ENCODE measurements at places on chromosomes 3 and 15.

DNA sequence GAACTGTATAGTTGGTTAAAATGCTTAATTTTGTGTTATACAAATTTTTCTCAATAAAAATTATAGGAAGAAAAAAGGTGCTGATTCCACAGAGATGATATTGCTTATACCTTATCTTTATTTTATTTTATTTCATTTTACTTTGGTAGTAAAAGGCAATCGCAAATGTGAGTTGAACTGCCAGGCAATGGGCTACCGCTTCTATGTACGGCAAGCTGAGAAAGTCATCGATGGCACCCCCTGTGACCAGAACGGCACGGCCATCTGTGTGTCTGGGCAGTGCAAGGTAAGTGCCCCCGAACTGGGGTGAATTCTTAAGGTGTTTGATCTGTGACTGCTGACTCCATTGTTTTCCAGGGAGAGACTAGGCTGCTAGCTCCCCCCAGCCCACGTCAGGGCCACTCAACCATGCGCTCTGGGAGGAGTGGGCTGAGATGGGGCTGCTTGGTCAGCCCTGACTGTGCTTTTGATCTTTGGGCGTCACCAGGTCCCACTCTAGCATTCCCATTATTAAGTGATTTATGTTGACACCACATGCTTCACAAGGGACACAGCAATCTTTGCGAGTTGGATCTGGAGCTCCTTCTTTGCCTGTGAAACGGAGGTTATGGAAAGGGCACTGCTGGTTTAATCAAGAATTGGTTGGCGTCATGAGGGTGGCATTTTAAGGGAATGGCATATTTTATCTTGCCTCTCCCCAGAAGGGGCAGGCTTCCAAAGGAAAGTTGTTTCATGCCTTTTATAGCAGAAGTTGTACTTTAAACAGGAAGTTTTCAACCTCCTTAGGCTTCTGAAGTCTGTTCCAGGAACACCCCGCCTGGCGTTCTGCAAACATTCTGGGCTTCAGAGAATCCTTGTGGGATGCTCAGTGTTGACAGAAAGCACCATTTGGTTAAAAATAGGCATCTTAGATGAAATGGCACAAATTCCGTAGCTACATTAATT lies 296.5 kb downstream of the THSD4 start:
- DNase-seq: no peak

- no peak for DNase-seq
Measured at GRCh38 chr15:77533578-77534430, 98.9 kb downstream of the LINGO1 start.

DNA sequence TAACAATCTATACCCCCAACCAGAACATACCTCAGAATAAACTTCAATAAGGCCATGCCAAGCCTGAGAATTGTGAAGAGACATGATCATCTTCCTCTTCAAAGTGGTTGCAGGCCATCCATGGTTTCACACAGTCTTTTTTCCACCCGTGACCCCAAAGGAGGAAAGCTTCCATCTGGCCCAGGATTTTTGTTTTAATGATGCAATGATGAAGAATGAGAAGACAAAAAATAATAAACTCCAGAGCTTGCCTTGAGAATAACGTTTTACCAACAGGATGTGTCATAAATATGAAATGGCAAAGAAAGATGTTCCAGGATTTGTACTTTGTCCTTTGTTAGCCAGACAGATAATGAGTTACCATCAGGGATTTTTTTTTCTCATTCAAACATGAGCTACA lies 201.9 kb downstream of the WNT5A start:
- DNase-seq: no peak

GRCh38 chr3:124467980-124468902 lies 262.0 kb upstream of the UMPS start:
- peak; percentile 56 for DNase-seq

GRCh38 chr15:26670116-26670515 lies 102.8 kb downstream of the GABRB3 start:
- DNase-seq: no peak

DNA sequence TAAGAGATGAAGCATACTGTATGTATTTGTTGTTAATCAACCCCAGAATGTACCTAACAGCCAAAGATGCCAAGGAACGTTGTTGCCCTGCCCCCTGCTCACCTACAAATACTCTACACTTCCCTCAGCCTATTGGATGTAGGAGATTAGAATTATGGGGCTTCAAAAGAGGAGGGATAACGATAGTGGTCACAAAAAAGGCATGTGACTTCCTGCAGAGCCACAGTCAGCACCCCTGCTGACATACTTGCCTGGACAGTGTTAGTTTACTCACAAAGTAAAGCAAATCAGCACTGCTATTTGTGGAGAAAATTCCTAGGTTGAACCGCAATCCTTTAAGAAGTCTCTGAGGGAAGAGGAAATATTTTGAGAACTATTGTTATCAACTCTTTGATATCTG lies 37.9 kb downstream of the PARP15 start:
- DNase-seq: no peak

DNA sequence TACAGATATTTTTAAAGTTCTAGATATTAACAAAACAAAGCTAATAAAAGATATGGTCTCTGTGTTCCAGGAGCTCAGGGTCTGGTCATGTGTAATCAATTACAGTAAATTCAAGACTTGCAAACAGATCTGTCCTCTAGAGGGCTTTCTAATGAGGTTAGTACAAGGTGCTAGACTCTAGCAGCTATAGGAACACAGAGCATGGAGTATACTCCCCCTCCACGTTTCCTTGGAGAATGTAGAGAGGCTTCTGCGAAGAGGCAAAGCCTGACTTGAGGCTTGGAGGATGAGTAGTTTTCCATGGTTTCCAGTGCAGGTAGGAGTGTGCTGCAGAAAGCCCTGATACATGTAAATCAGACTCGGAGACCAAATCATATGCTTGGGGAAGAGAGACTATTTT lies 32.7 kb upstream of the DLG1 start:
- peak; percentile 23 for DNase-seq

DNA sequence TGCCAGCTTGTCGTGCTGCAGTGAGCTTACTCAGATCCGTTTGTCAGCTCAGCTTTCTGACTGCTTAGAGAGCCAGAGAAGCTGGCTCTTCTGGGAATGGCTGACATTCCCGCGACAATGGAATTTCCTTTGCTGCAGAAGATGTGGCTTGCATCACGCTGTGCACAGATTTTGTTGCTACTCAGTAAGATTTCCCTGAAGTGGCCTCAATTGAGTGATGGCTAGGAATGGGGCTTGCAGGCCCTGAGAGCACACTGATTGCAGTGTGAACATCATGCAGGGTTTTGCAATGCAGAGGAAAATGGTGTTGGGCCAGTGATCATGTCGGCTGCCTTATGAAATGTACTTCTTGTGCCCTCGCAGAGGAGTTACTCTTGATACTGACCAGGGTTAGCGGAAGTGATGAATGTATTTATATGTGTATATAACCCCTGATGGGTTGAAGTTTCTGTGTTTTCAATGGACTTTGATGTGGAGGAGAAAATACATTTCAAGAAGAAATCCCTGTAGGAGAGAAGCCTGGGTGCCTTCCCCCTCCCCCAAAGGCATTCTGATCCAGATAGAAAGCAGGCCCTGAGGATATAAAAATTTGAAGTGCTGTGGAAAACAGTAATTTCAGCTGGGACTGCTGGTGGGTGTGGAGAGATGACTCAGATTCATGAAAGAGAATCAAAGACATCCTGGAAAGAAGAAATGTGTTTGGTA lies 102.5 kb upstream of the PDZRN3 start:
- DNase-seq: peak; percentile 96

GRCh38 chr3:107117922-107118536 lies 259.2 kb upstream of the CCDC54 start:
- DNase-seq: peak; percentile 90

DNA sequence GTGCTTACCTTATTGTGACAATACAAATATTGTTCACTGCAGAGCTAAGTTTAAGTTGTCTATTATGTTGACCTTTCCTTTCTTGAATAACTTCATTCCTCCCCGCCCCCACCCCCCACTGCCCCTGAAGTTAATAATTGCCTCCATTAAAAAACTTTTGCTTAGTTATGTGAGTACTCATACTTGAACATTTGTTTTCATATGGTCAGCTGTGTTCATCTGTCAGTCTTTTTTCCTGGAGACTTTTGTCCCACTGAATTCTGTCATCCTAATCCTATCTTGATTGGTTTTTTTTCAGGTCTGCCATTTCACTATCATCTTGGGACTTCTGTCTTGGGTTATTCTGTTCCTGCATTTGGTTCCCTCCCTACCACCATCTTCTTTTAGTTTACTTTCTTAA lies 8.5 kb downstream of the SLC25A36 start:
- no peak for DNase-seq

- DNase-seq: no peak
Measured at GRCh38 chr3:128149650-128150049, 3.6 kb upstream of the EEFSEC start.

- no peak for DNase-seq
Measured at GRCh38 chr15:51313074-51313393, 25.4 kb downstream of the CYP19A1 start.

DNA sequence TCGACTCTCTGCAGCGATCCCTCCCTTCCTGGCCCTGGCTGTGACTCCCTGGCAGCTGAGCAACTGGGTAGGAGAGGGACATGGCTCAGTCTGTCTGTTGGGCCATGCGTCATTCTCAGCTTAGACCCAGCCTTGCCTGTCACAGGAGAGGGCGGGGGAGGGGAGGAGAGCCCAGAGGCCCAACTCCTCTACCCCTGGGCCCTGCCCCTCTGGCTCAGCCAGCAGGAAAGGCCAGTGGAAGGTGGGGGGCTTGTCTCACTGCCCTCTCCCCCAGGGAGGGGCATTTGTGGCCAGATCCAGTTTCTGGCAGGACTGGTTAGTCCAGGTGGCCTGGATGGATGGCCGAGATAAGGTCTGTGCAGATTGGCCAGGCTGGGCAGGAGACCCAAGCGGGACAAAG lies 31.6 kb downstream of the DNAJB8 start:
- no peak for DNase-seq

GRCh38 chr3:73558727-73559075 lies 66.0 kb downstream of the PDZRN3 start:
- peak; percentile 88 for DNase-seq

DNA sequence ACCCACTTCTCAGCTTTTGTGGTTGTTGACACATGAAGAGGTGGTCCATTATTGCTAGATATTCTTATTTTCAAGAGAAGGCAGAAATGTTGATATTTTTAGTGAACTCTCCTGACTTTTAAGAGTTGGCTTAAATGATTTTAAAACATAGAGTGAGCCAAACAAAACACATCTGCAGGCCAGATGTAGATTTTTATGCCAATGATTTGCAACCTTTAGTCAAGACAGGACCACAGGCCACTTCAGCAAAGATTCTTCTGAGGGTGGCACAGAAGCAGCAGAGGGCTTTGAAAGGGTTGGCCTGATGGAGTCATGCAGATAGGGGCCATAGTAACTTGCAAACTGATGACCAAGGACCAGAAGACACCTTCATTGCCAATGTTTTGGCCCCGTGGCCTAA lies 276.5 kb upstream of the P2RY1 start:
- DNase-seq: no peak

GRCh38 chr3:56939834-56940233 lies 120.6 kb upstream of the SPATA12 start:
- DNase-seq: no peak

GRCh38 chr3:42032693-42033349 lies 58.3 kb upstream of the TRAK1 start:
- peak; percentile 97 for DNase-seq

GRCh38 chr3:30951826-30952225 lies 57.4 kb upstream of the GADL1 start:
- DNase-seq: no peak

- DNase-seq: no peak
Measured at GRCh38 chr3:88311826-88312225, 162.1 kb downstream of the C3orf38 start.
